ENCODE measurements at places on chromosomes 12 and 14.

GRCh38 chr12:107571492-107571891, 114.1 kb upstream of the PWP1 start:
- no peak for DNase-seq

DNA sequence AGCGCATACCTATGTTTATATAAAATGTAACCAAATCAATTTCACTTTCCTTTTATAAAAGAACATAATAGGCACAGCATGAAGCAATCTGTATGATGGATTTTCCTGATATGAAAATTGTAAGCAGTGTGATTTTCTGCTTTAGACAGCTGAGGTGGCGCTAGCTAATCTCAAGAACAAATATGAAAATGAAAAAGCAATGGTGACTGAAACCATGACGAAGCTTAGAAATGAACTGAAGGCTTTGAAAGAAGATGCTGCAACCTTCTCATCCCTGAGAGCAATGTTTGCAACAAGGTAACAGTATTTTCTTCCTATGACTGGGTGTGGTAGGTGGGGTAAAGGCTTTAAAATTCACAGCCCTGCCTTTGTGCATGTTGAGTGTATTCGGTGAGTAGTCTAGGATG, 65.0 kb upstream of the FGD4 start:
- DNase-seq = no peak

DNA sequence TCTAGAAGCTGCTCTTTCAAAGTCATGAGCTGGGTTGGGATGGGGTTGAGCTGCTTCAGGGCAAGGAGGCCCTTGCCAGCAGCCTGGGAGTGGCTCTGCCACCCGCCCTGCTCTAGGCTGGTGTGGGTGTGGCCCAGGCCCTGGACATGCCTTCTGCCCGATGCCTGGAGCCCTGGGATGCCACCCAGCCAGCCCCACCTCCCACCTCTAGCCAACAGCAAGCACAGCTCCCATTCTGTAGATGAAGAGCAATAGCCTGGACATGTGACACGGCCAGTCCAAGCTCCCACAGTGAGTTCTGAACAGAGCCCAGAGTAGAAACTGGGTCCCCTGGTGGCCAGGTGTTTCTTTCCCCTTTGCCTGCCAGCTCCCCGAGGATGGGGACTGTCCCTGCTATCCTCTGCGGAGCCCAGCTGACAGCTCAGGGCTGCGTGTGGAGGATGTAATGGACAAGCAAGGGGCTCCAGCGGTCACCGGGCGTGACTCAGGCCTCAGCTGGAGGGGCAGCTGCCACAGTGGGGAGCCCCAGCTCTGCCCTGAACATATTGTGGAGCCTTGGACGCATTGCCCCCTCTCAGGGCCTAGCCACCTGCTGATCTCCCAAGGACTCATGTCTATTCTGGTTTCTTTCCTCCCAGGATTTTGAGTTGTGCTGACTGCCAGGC, 165.2 kb downstream of the TSPAN9 start:
- no peak for DNase-seq

GRCh38 chr14:94966868-94967267, 190.5 kb downstream of the DICER1 start:
- DNase-seq = no peak

DNA sequence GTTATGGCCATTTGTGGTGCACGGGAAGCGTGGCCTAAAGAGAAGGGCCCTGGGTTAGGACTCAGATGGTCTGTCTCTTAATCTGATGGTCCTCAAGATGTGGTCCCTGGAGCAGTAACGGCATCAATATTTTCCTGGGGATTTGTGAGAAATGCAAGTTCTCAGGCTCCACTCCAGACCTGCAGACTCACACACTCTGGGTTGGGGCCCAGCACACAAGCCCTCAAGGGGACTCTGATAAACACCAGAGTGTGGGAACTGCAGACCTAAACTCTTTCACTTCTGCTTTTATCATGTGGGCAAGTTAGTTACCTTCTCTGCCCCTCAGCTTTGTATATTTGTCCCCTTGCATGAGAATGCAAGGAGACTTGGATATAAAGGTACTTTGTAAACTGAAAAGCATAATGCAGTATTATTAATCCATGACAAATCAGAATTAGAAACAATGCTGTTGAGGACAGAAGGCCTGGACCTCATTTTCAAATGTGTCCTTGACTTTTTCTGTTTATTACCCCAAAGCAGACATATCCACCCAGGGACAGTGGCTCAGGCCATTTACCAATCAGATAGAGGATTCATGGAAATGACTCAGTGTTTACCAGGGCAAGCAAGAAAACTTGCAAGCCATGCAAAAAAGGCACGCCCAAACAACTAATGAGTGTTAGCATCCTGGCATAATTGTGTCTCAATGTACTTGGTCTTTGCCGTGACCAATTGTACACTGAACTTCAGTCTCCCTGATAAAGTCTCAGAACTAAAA, 157.0 kb downstream of the ASCL1 start:
- no peak for DNase-seq

GRCh38 chr14:96585672-96586013, 83.5 kb downstream of the PAPOLA start:
- DNase-seq = no peak

DNA sequence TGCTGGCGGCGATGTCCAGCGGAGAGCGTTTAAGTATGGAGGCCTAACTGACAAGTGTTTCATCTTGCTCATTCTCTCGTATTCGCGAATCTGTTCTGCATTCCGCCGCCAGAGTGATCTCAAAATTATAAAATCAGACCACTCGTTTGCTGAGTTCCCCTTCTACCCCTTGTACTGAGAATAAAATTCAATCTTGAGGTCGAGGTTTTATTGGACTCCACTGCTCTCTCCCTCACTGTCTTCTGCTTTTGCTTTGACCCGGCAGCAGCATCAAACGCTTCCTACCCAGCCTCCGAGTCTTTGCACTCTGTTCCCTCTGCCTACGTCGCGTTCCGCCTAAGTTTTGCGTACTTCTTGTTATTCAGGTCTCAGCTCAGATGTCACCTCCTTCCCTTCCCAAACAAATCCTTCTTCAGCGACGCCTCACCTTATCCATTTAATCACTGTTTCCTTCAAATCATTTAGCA, 462 bp downstream of the KNTC1 start:
- DNase-seq = peak; percentile 67

GRCh38 chr12:67909681-67910080, 79.6 kb upstream of the IFNG-AS1 start:
- no peak for DNase-seq

DNA sequence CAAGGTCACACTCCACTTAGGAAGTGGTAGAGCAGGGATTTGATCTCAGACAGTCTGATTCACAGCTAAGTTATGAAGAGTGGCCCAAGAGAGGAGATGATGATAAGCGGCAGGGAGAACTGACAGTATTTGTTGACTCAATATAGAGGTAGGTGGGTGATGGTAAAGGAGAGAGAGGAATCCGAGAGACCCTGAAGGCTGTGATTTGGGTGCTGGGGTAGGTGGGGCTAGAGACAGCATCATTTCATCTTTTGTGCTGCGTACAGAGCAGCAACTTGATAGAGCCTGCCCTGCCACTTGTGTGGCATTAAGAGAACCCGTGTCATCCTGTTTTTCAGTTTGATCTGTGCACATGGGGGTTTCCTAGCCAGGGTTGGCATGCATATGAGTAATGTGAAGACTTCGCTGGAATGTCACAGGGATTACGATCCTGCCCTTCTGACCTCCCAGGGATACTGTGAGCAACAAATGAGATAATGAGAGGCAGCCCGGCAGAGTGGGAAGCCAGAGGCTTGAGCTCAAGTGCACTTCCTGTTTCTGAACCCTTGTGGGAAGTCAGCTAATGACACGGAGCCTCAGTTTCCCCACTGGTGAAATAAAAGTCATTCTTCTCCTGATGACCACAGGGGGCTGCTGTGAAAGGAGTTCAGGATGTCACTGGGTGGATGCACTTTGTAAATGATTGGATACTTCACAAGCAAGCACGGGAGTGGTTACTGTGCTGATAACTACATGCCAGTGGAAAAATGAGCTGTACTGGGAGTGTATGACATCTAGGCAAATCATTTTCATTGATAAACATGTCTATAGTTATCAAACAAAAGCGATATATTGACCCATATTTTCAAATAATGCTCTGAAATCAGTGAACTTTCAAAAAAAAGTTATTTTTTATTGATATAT, 59.5 kb upstream of the IGF1 start:
- no peak for DNase-seq

DNA sequence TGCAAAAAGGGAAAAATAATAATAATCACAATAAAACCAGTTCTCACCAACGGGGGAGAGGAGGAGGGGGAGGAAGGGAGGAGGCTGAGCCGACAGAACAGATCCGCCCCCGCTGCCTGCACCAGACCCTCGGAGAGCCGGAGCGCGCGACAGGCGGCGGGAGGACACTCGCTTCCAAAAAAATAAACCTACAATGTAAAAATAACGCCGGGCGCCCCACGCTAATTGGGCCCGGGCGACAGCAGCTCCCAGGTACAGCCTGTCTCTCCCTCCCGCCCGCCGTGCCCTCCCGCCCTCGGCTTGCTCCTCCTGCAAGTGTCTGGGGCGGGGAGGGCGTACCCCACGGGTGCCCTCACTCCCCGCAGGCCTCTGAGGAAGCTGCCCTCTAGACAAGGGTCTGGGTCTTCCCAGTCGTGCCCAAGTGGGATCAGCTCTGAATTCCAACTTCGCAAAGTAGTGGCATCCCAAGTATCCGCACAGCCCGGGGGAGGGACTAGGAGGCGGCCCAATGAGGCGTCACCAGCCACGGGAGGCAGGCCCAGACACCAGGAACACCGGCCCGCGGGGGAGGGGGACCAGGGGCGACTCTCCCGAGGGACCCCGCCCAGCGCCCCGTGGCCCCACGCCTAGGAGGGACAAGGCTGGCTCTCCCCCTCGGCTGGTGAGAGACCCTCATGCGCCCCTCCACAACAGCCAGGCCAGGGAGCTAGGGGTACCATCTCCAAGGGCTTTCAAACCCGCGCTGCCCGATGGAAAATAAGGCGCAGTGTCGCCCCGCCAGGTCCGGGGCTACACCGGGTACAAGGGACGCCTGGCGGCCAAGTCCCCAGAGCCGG, 1.0 kb downstream of the NCOR2 start:
- DNase-seq = peak; percentile 82

DNA sequence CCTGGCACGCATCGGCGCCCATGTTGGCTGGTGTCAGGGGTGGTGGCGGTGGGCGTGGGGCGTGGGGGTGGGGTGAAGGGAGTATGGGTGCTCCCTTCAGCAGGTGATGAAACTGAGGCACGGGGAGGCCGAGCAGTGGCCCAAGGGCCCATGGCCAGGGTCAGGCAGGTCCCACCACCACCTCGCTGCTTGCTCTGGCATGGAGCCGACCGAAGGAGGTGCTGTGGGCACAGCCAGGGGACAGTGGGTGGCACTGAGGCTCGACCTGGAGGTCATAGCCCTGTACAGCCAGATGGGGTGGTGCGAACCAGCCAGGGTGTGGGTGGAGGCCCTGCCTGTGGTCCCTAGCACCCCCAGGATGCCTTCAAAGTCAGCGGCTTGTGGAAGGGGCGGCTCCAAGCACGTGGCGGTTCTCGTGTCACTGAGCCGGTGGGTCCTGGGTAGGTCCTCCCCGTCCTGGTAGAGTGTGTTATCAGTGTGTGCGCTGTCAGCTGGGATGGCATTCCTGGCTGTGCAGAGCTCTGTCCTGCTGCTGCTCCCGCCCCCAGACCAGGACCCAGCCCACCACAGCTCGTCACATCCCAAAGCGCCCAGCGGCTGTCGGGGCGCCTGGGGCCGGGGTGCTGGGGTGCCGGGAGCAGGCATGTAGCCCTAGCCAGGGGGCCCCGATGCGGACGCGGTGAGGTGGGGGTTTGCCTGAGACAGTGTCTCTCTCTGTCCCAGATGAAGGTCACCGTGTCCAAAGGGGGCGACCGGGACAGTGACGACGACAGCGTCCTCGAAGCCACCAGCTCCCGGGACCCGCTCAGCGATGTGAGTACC, 35.3 kb downstream of the FBRSL1 start:
- DNase-seq = no peak

DNA sequence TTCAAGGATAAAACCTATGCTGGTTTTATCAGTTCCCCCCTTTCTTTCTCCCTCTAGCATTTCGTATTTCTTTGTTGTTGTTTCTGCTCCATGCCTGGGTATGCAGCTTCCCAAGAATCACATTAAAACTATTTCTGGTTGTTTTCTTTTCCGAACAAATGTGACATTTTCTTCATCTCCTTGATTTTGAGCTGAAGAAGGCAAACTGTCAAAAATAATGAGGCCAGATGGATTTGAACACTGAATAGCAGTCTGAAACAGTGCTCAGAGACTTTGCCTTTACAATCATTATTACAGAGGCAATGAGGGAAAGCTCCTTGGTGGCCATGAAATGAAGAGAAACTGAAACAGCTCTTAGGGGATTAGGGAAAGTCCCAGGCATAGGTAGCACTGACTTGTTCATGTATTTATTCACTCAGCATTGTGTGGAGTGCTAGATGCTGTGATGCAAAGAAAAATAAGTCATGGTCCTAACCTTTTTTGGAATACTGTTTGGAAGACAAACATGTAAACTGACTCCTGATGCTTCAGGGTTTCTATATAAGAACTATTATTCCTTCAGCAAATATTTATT, 319.5 kb downstream of the FUT8 start:
- no peak for DNase-seq

- DNase-seq = no peak
Observed at GRCh38 chr14:55684956-55685584, 105.1 kb downstream of the KTN1 start.

- no peak for DNase-seq
Observed at GRCh38 chr12:96473394-96474093, 15.8 kb upstream of the CFAP54 start.

GRCh38 chr14:38108681-38109080, 99.0 kb upstream of the SSTR1 start:
- DNase-seq = no peak

GRCh38 chr12:82479511-82479910, 121.2 kb downstream of the METTL25 start:
- no peak for DNase-seq
